Thoracic aorta (tissue), 2 donors: ENCODE measurements at places on chromosomes 4 and X. TPM values are rescaled to one million over a fixed set of nuclear protein-coding genes. Genes with fewer than 3 reads are reported as not detected.

Gene CENPVL1
- not detected for total RNA-seq

Gene CT45A5
- not detected for total RNA-seq

- no peak overlapping the region for H3K27ac ChIP-seq
- H3K36me3 ChIP-seq: no peaks in the 10 kb centered on the region
- no peak overlapping the region for H3K4me3 ChIP-seq
- H3K27me3 ChIP-seq: no peaks in the 10 kb centered on the region
These were observed 75.5 kb downstream of the GALNT7 start for GRCh38 chr4:173243917-173244658.

GRCh38 chr4:105189855-105190650 is 43.4 kb downstream of the TET2 start:
- H3K27me3 ChIP-seq: no peaks in the 10 kb centered on the region
- H3K4me3 ChIP-seq: no peak overlapping the region
- DNase-seq: no peak
- H3K27ac ChIP-seq: no peak overlapping the region
- no peaks in the 10 kb centered on the region for H3K36me3 ChIP-seq
- H3K4me1 ChIP-seq: peaks cover 30% of the 10 kb centered on the region
